Mesenteric fat pad (tissue), 1 donor: ENCODE measurements at places on chromosomes 3 and 15. TPM values are rescaled to one million over a fixed set of nuclear protein-coding genes. Genes with fewer than 3 reads are reported as not detected.

- no peak for DNase-seq
Measured at GRCh38 chr15:97858296-97858695, 102.2 kb upstream of the ARRDC4 start.

DNA sequence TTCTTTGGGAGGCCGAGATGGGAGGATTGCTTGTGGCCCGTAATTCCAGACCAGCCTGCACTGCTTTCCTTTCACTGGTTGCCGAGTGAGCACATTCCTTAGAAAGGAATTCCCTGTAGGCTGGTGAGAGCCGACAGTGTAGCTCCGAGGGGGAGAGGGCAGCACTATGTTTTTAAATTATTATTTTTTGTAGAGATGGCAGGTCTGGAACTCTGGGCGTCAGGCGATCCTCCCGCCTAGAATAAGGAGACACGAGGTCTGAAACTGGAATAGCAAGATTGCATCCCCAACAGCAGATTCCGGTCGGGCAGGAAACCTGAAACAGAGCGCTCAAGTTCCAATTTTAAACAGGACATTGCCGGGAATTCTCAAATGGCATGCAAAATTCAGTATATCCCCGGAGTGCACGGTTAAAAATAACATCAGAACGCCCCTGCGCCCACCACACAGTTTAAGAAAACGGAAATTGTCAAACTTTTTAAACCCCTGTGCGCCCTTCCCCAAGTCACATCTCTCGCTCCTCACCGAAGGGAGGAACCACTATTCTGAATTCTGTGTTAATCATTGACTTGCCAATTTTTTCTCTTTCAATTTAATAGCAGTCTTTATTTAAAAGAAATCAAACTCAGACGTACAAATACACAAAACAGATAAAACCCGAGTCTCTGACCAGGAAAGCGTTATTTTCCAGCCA lies 643 bp upstream of the RNU5B-1 start:
- no peak for DNase-seq

DNA sequence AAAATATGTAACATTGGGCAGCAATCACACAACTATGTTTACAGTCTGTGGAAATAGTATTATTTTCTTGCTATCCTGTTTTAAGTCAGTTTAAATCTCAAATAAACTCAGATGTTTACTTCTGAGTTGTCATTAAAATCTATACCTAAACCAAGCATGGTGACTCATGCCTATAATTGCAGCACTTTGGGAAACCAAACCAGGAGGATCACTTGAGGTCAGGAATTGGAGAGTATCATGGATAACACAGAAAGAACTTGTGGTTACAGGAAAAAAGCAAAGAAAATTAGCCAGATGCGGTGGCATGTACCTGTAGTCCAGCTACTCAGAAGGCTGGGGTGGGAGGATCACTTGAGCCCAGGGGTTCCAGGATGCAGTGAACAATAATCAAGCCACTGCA lies 631.6 kb upstream of the EPHA6 start:
- no peak for DNase-seq

The NR1I2 gene
- total RNA-seq: 0.26 TPM
